ENCODE measurements at places on chromosomes 5 and 9.
A peak's percentile ranks its signal among the peaks of the same experiment; 100 is the strongest.

DNA sequence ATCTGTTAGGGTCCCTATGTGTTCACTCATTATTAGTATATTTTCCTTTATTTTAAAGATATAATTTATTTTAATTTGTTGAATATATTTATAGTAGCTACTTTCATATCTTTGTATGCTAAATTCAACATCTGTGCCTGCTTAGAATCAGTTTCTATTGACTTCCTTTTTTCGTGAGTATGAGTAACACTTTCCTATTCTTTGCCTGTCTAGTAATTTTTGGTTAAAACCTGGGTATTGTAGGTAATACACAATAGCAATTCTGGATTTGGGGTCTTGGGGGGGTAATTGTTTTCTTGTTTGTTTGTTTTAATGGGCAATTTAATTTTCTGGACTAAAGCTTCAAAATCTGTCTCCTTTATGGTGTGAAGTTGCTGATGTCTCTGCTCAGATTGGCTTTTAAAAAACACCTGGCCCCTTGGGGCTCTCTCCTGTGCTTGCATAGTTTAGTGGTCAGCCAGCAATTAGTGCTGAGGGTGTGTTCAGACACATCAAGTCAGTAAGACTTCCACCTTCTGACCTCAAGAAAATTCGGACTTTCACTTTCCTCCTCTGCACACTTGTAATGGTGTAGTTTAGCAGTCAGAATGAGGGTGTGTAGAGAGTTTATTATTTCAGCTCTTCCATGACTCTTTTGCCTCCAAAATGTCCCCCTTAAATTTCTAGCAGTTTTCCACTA is 124.4 kb upstream of the MAP1B start:
- DNase-seq, result no peak

DNA sequence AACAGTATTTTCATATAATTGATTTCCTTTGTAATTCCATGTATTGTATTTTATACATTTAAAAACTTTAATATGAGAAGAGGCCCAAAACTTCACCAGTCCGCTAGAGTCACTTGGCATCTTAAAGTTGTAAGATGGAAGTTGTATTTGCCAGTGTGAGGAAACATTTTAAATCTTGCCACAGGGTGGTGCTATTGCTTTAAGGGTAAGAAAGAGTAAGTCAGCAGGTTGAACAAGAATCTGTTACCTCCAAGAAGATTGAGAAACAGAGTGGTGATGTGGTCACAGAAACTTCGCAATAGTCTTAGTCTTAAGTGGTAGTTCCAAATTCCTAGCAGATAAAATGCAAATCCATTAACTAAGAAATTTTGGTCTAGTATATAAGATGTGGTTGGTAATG is 39.8 kb upstream of the RANBP6 start:
- no peak for DNase-seq

GRCh38 chr9:109150925-109151545 is 16.0 kb downstream of the FRRS1L start:
- DNase-seq, result no peak

DNA sequence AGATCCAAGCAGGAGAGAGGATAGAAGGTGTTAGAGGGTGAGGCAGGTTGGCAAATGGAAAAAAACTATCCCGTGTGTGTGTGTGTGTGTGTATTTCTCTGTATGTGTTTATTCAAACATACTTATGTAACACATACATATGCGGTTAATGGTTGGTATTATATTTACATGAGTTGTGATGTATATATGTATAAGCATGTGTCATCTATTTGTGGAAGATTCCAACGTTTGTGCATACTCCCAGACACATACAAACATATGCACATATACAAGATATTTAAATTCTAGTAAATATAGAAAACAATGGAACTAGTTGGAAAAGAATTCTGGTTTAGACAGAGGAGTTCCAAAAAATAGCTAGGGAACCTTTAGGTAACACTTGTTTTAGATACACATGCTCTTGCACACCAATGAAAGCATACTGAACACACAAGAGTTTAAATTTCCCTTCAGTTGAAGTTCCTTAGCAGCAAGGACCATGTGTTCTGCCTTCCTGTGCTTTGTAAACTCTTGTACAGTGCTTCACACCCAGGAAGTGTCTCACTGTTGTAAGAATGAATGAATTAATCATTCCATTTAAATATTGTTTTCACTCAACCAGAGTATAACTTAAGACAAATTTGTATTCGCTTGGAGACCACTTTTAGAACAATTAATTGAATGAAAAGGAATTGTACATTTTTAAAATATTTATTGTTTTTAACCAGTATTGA is 257.8 kb downstream of the FER start:
- no peak for DNase-seq

GRCh38 chr9:132984202-132985070 is 5.9 kb downstream of the GFI1B start:
- peak; percentile 55 for DNase-seq

DNA sequence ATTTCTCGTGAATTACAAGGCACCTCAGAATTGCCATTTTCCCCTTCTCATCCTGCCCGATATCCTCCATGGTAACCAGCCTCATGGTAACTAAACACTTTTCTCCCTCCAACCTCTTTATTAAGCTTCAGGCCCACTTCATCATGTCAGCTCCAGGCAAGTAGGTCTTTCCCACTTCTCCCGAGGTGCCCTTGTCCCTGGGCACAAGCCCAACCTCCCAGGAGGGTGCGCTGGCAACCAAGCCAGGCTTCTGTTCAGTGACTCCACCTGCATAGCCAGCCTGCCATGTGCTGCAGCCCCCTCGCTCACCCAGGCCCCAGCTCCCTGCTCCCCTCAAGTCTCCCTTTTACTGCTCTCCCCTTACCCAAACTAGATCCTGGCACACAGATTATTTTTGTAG is 47.4 kb upstream of the AFAP1L1 start:
- no peak for DNase-seq

GRCh38 chr5:6280425-6281100 is 97.8 kb downstream of the MED10 start:
- DNase-seq, result no peak

GRCh38 chr9:134014946-134015345 is 10.3 kb upstream of the BRD3OS start:
- DNase-seq, result no peak

DNA sequence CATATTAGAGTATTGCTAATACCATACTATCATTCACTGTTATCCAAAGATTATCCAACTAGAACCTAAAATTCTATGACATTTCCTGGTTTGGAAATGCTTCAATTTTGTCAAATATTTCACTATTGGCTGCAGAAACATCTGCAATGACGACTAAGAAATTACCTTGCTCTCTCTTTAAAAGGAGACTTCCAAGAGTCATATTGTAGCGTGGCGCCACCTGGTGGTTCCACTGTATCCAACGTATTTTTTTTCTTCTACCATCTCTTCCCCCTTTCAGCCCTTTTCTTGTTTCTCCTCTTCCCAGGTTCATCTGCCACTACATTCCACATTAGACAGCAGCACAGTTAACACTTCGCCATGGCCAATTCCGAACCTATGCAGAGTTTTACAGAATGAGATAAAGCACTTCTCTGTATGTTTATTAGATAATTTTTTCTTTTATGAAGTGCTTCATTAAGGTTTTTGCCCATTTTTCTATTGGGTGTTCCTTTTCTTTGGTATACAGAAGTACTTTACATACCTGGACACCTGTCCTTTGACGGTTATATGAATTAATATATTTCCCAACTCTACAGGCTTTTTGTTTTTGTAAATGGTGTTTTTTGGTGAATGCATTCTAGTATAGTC is 153.5 kb downstream of the CDC42SE2 start:
- DNase-seq, result peak; percentile 92

- no peak for DNase-seq
Observed at GRCh38 chr9:18058564-18059442, 415.1 kb upstream of the ADAMTSL1 start.

GRCh38 chr5:61333321-61333953 is 1.4 kb downstream of the ZSWIM6 start:
- peak; percentile 73 for DNase-seq

DNA sequence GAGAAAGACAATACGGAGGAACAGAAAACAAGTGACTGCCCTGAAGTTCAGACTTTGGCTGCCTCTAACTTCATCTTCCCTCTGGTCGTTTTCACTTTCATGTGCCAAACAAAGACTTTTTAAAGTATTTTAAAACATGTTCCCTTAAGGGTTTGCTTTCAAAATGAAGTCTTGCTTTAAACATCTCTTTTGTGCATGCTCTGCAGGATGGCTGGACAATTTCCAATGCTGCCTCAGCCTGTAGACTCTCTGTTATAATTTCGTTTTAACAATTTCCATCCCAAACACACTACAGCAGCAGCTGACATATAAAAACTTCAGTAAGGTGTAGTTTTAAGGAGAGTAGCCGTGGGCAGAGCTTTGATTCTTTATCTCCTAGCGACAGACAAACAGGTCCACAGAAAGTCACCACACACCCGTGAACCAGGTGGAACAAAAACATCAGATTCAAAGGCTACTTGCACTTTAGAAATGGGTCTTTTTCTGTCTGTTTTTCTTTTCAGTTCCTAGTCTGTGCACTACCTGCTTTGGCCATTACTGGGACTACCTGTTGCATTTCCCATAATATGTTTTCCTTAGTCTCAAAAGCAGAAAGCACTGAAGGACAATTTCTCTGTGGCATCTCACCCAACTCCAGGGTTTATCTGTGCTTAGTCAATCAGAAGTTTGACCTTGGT is 308.9 kb downstream of the DTWD2 start:
- no peak for DNase-seq

- no peak for DNase-seq
Observed at GRCh38 chr5:137142346-137142745, 356.8 kb downstream of the SPOCK1 start.

GRCh38 chr9:134379831-134380365 is 53.6 kb downstream of the RXRA start:
- DNase-seq, result no peak

- no peak for DNase-seq
Observed at GRCh38 chr5:3325201-3325971, 270.2 kb upstream of the IRX1 start.

- DNase-seq, result peak; percentile 90
Observed at GRCh38 chr9:107488375-107489143, 1.0 kb downstream of the KLF4 start.

DNA sequence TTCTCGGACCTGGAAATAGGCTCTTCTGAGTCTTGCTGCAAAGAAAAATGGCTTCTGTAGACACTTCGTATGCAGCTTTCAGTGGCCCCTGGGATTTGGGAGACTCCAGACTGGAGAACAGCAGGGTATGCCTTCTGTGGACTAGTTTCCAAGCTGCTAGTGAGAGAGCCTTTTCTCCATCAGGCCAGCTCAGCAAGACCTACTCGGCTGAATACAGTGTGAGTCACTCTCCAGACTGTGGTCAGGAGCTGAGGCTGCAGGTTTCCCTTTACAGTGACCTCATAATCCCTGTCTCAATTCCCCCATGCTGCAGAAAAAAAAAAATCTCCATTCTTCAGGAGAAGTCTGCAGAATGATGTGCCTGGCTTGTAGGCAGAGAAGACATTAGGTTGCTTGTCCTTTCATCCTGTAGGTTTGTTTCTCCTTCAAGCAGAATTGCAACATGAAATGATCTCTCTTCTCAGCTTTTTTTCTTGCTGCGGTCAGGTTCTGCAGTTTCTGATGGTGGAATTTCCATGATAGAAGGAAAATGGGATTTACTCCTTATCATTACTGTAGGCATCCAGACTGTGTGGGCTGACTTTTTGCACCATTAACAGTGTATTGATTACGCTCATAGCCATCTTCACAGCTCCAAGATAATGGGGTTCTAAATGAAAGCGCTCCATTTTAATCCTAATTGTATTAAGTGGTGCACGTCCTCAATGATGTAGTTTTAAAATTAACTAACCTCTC is 78.3 kb upstream of the TNFSF8 start:
- DNase-seq, result peak; percentile 57

GRCh38 chr9:74463825-74464224 is 33.3 kb upstream of the RORB start:
- no peak for DNase-seq

GRCh38 chr9:17837965-17838364 is 259.1 kb downstream of the SH3GL2 start:
- no peak for DNase-seq

- no peak for DNase-seq
Observed at GRCh38 chr5:152151113-152151512, 226.5 kb upstream of the GLRA1 start.

DNA sequence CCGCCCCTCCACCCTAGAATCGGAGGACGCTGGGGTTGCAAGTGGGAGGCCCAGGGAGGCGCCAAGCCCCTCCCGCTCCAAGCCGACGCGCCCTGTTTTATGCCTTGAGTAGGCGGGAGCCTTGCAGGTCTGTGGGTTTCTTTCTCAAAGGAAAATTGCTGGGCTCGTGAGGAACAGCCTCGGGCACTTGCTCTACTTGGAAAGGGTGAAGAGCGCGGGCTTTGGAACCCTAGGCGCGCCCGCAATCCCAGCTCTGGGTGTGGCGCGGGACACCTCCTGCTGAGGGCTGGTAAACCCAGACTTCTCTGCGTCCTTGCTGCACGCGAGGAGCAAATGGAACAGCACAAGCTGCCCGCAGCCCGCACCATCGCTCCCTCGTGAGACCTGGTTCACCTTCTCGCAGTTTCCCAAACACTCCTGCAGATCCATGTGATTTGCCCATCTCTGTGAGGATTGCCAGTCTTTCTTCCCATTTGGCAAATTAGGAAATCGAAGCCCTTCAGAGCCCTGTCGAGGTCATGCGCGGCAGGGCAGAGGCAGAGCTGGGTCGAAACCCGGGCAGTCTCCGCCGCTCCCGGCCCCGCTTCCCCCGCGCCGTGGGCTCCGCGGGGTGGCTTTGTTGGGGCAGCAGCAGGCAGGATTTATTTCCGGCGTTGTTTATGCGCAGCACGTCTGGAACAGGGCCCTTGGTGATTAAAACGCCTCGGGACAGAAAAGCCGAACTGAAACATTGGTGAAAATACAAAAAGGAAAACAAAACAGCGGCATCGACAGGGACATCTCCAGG is 98.4 kb upstream of the CPLX2 start:
- no peak for DNase-seq

DNA sequence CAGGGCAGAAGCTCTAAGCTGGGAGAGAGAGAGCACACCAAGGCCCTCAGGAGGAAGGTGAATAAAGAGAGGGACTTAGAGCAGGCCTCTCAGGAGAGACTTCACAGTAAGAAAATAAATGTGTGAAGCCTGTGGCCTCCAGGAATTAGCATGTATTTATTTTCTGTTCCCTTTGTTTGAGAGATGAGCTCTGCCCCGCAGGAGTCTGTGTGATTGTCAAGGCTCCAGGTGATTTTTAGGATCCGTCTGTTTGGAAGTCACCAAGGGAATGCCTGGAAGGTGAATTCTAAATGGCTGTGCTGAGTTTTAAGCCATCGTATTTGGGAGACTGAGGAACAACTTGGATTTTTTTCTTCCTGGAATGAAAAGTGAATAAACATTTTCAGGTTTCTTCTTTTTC is 108.3 kb upstream of the ICE1 start:
- DNase-seq, result no peak

- DNase-seq, result no peak
Observed at GRCh38 chr5:109614301-109614700, 75.4 kb upstream of the MAN2A1 start.

DNA sequence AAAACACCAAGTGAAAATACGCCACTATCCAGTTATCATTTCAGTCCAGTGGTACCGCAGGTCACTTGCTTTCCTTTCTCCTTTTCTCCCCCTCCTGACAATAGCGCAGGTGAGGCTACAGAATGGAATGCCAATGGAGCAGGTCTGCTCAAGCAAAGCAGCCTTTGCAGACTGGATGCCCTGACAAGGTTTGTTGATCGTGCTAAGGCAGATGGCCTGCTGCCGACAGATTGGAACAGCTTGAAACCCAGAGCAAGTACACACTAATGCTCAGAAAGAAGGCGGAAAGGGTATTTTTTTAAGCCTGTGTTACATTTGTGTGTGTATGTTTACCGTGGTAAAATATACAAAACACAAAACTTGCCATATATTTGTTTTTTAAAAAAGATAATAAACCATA is 19.4 kb downstream of the SPACA9 start:
- no peak for DNase-seq

GRCh38 chr5:71757590-71758543 is 38.8 kb downstream of the CARTPT start:
- peak; percentile 75 for DNase-seq

GRCh38 chr9:117437283-117437682 is 22.4 kb upstream of the ASTN2 start:
- DNase-seq, result no peak
